ENCODE measurements at places on chromosomes 12 and 14.

DNA sequence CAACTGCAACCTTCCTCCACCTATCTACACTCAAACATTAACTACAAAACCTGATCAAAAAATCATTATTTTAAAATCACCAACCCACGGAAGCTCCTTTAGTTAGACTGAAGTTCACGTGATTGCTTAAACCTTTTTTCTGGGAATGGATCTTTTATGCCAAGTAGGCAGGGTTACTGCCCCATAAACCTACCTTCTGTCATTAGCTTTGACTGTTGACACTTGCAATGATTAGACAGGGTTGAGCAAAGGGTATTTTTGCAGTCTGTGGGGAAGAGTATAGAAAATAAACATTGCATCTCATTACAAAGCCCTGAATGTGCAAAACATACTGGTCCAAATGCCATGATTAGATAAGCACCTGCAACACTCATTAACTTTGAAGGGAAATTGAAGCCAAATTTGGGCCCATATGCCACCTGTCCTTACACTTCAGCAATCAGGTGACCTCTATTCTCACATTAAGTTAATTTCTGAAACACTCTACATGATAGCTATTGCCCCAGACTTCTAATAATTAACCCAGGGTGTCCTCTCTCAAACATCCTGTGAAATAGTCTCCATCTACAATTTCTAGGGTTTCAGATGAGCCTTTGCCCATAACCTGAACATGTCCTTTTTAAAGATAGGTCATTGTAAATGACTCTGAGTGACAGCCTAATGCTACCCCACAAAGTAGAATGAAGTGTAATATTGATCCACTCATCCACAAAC is 156.0 kb upstream of the PLEKHG7 start:
- DNase-seq = no peak

DNA sequence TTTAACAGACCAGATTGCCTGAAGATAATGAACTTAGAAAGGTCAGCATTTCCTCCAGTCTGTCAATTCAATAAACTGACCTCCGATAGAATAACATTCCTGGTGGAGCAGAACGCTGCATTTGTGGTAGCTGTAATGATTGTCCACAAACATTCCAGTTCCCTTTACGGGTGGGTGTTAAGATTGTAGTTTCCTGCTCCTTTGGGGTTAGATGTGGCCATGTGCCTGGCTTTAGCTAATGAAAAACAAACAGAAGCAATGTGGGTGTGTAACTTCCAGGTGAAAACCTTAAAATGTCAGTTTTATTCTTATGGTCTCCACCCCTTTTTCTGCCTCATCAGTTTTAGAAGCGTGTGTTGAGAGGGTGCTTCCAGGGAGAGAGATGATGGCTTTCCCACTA is 217.3 kb upstream of the CRY1 start:
- no peak for DNase-seq

GRCh38 chr12:123655420-123655819 is 15.5 kb upstream of the TCTN2 start:
- DNase-seq = no peak

GRCh38 chr14:50089208-50089607 is 27.2 kb downstream of the VCPKMT start:
- DNase-seq = no peak

GRCh38 chr12:108551535-108551934 is 9.4 kb downstream of the SART3 start:
- DNase-seq = no peak

Data from lower leg skin (tissue), 4 donors.